ENCODE measurements at places on chromosomes 6 and 20. TPM values are rescaled to one million over a fixed set of nuclear protein-coding genes. Genes with fewer than 3 reads are reported as not detected.

DNA sequence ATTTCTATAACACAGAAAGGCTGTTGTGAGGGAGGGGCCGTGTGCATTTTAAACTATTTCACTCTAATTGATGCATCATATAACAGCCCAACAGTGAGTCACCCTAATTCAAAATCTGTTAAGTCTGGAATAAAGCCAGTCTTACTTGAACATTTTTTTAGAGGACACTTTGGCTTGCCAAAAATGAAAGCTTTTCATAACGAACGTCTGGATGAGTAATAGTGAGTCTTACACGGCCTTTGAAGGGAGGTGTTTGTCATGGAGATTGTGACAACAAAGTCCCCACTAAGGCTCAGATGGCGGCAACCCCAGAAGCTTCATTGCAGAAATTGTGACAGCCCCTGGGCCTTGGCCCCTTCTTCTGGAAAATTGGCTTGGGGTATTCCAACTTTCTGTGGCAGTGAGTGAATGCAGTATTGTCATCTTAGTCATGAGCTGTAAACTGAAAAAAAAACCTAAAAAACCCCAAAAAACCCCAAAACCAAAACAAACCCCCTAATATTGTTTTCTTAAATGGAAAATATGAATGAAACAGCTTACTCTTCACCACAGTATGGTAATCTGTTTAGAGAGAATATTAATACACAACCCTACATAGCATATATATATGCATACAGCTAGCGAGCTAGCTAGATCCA lies 92.6 kb upstream of the CLDN20 start:
- DNase-seq: no peak

DNA sequence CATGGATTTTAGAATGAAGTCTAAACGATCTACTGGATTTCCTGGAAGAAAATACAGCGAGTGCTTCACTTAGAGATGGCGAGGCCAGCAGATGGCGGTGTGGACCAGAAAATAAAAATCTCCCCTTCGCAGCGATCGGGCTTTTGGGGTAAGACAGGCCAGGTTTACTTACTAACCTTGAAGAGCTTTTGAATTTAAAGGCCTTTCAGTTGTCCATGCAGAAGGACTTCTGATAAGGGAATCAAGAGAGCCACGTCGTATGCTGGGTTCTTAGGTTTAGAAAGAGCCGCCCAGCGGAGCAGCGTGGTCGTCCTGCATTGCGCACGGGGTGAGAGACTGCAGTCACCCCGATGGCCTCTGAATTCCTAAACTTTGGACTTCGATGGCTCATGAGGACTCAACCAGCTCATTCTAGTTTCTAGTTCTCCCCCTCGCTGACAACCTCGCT lies 125.2 kb upstream of the RALGAPA2 start:
- DNase-seq: peak; percentile 65

GRCh38 chr20:35093267-35093884 lies 769 bp upstream of the TRPC4AP start:
- no peak for DNase-seq

- no peak for DNase-seq
Observed at GRCh38 chr6:21845439-21846140, 252.0 kb downstream of the SOX4 start.

GRCh38 chr6:27837625-27838057 lies 74.6 kb downstream of the OR2B2 start:
- DNase-seq: no peak

- no peak for DNase-seq
Observed at GRCh38 chr20:62339647-62340062, 27.5 kb downstream of the LAMA5 start.

- DNase-seq: peak; percentile 69
Observed at GRCh38 chr20:59835448-59836395, 97.7 kb downstream of the SYCP2 start.

LY6G6D gene
- total RNA-seq: not detected

OPN5 gene
- total RNA-seq: not detected

SLC35B2 gene
- 33.6 TPM for total RNA-seq

SLC22A2 gene
- not detected for total RNA-seq
